ENCODE measurements at places on chromosomes 13 and 19. TPM values are rescaled to one million over a fixed set of nuclear protein-coding genes. Genes with fewer than 3 reads are reported as not detected.

GRCh38 chr19:1671716-1672037 is 19.3 kb upstream of the TCF3 start:
- ATAC-seq = no peak

DNA sequence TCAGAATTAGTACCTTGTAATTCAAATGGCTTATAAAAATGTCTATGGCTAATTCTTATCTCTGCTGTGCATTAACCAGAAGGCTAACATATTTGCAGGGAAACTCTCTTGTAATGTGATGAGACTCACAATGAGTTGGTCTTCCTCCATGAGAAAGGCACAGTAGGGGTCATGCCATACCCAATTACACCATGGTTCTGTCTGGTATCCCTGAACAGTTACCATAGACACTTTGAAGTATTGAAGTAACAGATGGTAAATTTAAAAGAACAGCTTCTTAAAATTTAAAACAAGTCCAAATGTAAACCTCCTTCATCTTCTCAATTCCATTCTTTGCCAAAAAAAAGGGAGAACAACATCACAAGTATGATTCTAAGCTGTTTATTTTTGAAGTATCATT is 22.6 kb upstream of the SLAIN1 start:
- no peak for ATAC-seq

DNA sequence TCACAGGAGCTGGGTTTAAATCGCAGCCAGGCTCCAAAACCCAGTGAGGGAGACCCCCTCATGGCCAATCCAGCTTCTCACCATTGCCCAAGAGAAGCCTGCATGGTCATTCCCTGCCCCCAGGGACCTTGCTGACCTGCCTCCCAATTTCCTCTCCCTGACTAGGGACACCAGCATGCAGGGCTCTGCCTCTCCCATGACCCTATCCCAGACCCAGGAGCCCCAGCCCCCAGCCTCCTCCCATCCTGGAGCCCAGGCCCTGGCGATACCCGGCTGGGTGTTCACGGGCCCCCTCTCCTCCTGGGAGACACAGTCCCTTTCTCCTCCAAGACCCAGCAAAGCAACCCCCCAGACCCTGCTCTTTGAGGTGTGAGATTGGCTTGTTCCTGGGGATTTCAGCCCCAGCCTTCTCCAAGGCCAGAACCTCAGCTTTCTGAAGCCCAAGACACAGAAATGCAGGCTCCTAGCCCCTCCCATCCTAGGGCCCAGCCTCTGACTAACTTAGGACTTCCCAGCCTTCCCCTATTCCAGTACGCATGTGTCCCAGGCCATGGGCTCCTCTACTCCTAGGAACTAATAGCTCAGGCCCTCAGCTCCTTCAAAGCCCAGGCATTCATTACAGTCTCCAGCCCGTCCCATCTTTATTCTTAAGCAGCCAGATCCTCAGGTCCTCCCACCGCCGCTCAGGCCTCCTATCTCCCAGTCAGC is 1.1 kb downstream of the GYS1 start:
- peak; percentile 44 for ATAC-seq

CYP2A7 gene
- not detected for total RNA-seq

- ATAC-seq = no peak
These were observed 4.4 kb upstream of the TBC1D4 start for GRCh38 chr13:75486146-75487062.

All from gastroesophageal sphincter (tissue), 4 donors.